ENCODE measurements at places on chromosomes 7 and 10.

GRCh38 chr10:4984971-4985594 is 18.6 kb downstream of the AKR1C2 start:
- no peak for DNase-seq

DNA sequence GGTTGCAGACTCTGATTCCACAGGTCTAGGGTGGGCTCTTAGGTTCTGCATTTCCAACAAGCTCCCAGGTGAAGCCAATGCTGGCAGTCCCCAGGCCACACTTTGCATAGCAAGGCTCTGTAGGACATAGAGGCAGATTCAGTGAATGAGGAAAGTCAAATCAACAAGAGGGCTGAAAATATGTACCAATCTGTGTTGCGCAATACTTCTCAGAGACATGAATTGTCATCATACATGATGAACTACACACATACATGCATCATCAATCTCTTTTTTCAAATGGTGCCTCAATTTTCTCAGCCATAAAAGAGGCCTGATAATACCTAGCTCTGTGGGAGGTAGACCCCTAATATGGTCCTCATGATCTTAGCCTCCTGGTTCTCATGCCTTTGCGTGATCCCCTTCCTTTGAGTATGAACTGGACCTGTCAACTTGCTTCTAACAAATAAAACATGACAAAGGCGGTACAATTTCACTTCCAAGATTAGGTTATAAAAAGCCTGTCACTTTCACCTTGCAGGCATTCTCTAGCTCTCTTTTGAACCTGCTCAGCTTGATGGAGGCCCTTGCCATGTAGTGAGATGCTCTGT is 49.0 kb downstream of the PIK3CG start:
- no peak for DNase-seq

DNA sequence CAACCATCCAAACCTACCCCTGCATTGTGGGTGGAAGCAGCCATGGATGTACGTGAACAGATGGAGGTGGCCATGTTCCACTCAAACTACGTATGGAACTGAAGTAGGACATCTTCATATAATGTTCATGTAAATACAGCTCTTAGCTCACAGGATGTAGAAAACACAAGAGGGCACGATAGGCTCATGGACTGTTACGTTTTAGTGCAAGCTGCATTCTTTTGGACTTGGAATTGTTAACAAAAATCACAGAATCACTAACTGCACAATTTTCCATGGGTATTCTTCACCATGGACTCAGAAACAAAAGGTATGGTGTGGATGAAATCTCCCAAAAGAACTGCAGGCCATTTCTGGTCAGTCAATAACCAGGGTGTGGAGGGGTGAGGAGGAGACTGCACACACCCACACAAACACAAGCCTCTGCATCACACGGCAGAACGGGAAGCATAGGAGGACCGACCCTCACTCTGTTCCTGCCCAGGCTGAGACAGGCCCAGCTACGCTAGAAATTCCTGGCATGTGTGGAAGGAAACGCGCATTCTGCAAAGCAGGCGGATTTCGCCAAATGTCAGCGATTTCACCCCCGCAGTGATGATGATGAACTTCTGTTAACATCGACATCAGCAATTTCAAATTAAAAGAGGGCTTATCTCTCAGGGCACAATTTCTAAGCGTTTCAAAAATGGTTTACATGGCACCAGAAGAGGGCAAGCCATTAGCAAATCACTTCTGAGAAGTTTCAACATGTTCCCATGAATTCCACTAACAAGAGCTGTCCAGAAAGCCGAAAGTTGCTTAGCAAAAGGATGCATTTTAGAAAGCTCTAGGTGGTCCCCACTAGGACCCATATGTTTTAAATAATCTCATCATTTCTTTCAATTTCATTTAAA is 149.0 kb downstream of the TNS3 start:
- DNase-seq = no peak

DNA sequence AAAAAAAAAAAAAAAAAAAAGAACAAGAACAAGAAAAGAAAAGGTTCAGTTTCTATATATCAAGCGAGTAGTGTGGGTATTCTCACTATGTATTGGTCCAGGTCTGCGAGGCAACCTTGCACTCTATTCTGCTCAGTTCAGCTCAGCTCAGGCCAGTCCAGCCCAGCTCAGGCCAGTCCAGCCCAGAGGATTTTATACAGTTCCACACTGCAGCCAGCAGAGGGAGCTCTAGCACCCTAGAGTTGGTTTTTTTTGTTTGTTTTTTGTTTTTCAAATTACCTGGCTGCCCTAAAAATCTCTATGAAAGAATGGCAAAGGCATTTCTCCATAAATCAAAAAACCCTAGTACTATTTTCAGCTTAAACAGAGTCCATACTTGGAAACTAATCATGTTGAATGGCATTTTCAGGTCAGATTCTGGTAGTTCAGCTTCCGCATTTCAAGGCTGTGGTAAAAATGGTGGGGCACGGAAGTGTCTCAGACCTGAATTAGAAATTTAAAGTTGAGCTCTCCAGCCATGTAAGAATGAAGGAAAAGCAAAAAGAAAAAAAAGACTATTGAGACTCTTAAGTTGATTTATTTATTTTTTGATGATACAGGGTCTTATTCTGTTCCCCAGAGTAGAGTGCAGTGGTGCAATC is 55.2 kb upstream of the GSDME start:
- DNase-seq = no peak

DNA sequence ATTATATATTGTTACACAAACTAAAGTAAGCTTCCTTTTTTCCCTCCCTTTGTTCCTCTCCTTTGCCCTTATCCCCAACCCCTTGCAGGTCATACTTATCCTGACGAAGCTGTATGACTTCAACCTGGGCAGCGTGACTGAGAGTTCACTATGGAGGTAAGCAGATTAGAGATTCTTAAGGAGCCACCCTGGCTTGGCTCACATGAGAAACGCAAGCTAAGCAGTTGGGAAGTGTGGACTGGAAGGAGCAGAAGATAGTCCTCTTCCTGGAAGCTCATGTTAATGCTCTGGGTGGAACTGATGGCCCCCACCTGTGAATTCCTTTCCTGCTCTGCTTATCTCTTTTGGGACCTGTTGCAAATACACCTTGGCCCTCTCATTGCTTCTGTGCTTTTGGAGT is 201.6 kb downstream of the SORCS3 start:
- no peak for DNase-seq

GRCh38 chr7:85172530-85172941 is 14.3 kb downstream of the SEMA3D start:
- no peak for DNase-seq

DNA sequence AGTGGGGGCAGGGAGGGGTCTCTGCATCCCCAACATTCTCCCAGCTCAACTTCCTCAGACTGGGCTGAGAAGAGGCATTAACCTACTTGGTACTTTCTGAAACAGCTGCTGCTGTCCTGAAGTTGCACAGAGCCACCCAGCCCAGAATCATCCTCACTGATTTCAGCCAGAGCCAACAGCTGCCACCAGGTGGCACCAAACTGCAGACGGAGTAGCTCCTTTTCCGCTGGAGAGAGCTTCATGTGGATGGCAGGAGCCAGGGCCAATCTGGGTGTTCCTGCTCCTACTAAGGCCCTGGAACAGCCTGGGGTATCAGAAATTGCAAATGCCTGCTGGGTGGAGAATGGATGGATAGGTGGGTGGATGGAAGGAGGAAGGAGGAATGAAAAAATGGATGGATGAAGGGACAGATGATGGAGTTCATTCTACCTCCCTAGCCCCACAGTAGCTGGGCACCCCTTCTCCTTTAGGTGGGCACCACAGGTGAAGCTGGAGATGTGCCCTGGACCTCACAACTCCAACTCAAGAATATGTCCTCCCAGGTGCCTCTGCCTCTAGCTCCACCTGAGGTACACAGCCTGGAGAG is 11.8 kb upstream of the DRGX start:
- DNase-seq = peak; percentile 36

DNA sequence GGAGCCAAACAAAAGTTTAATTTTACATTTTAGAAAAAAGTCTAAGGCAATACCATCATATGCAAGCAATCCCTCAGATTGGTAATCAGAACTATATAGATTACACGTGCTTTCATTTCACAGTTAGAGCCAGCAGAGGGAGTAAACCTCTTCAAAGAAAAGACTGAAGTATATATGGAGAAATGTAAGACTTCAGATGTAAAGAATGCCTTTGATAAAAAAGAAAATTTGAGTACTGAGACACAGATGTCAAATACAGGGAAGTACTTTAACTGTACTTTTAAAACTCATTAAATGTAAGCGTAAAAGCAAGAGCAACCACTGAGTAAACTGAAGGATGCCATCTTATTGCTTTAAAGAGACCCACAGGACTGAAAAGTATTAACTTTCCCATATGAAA is 101.4 kb upstream of the FAM133B start:
- DNase-seq = no peak

GRCh38 chr10:133276435-133277201 is at the start of gene ADAM8:
ADAM8 (minus strand) TSS chr10:133276868; CDS start chr10:133276817, 51 bp downstream.
- DNase-seq = no peak

DNA sequence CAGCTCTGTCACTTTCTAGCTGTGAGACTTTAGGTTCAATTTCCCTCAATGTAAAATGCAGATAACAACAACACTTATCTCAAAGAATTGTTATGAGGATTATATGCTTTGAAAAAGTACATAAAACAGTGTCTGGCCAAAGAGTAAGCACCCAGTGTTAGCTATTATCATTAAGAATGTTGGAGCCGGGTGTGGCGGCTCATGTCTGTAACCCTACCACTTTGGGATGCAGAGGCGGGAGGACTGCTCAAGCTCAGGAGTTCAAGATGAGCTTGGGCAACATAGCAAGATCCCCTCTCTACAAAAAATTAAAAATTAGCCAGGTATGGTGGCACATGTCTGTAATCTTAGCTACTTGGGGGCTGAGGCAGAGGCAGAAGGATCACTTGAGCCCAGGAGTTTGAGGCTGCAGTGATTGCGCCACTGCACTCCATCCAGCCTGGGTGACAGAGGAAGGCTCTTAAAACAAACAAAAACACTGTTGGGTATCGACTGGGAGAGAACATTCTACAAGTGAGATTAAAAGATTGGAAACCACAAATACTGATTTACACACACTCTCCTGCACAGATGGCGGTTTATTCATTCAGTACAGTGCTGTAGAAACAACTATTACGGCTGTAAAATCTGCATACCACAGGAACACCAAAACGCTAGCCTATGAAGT is 107.3 kb downstream of the PROSER2 start:
- no peak for DNase-seq

GRCh38 chr7:136150311-136150710 is 173.2 kb upstream of the MTPN start:
- DNase-seq = no peak

- DNase-seq = no peak
Measured at GRCh38 chr10:27481486-27481885, 22.6 kb upstream of the RAB18 start.

DNA sequence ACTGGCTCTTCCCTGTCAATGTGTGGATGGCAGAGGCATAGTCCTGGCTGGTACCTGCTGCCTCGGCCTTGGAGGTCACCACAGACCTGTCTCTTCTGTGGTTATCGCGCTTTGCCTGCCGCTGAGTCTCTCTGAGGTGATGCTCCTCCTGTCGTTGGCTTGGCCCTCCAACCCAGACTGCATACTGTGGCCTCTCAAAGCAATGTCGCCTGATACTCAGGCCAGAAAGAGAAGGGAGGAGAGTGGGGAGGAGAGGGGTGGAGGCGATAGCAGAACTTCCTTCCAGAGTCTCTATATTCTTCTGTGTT is 133.2 kb upstream of the KCNMA1 start:
- no peak for DNase-seq

- no peak for DNase-seq
Measured at GRCh38 chr10:78505657-78506056, 472.0 kb downstream of the RPS24 start.

DNA sequence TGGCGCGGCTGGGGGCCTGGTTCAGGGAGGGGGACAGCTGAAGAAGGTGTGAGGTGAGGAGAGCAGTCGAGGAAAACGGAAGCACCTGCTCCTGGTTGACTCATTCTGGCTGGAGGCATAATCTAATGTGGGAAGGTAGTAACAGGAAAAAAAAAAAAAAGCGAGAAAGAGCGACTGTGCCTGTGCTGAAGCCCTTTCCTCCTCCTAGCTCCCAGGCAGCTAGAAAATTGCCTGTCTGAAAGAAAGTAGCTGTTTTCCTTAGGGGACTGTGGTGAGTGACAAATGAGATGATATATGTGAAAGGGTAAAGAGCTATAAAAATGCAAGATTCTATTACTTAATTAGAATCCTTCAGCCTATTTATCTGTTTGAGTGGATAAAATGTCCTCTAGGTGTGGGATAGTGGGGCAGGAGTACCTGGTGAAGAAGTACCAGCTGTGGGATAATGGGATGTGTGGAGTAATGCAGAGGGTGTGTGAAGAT is 4.9 kb upstream of the MEST start:
- DNase-seq = no peak

GRCh38 chr7:109545686-109546085 is 976.0 kb downstream of the DNAJB9 start:
- no peak for DNase-seq

DNA sequence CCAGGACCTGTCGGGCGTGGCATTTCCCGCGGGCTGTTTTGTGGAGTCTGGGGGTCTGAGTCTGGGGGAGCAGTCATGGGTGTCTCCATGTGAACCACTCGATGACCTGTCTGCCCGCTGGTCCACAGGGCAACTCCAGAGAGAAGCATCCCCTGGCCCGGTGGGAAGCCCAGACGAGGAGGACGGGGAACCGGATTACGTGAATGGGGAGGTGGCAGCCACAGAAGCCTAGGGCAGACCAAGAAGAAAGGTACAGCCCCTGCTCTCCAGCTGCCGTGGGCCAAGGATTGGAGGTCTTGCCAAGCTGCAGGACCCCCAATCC is 14.7 kb downstream of the LAT2 start:
- DNase-seq = no peak

GRCh38 chr10:17737027-17737965 is 14.7 kb upstream of the TMEM236 start:
- no peak for DNase-seq

DNA sequence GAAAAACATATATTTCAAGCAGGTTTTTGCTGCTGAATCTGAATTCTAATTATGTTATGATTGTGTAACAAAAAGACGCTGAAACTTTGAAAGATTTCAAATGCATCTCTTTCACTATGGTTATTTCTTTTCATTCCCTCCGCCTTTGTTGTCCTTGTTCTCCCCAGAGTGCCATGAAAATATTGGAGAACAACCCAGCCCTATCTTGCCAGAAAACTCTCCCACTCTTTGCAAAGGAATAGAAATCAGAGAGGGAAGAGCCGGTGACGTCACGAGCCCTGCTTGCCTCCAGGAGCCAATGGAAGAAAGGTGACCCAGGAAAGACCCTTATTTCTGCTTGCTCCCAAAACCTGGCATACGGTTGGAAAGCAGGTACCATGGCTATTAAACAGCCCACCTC is 3.4 kb downstream of the GFRA1 start:
- DNase-seq = no peak

GRCh38 chr7:54705436-54705835 is 53.6 kb downstream of the SEC61G start:
- no peak for DNase-seq
